ENCODE measurements at places on chromosomes 16 and 17. TPM values are rescaled to one million over a fixed set of nuclear protein-coding genes. Genes with fewer than 3 reads are reported as not detected.

Gene KLHL10
- total RNA-seq: not detected

Gene IRX6
- not detected for total RNA-seq

GRCh38 chr16:59604354-59604753 is 870.2 kb upstream of the GOT2 start:
- no peaks in the 10 kb centered on the region for H3K27me3 ChIP-seq
- no peak for DNase-seq
- no peak overlapping the region for H3K27ac ChIP-seq
- H3K4me3 ChIP-seq: no peak overlapping the region
- H3K36me3 ChIP-seq: no peaks in the 10 kb centered on the region
- H3K4me1 ChIP-seq: no peaks in the 10 kb centered on the region

Gene VASN
- total RNA-seq: 39.0 TPM

- peaks cover 58% of the 10 kb centered on the region for H3K36me3 ChIP-seq
- no peak for DNase-seq
- H3K4me1 ChIP-seq: no peaks in the 10 kb centered on the region
- H3K27me3 ChIP-seq: no peaks in the 10 kb centered on the region
- H3K4me3 ChIP-seq: no peak overlapping the region
- H3K27ac ChIP-seq: peak overlapping the region; percentile 53
Observed at GRCh38 chr16:11734653-11735043, 8.0 kb downstream of the TXNDC11 start.

GRCh38 chr16:24670623-24671454 is 58.6 kb upstream of the TNRC6A start:
- peak overlapping the region; percentile 60 for H3K27ac ChIP-seq
- no peaks in the 10 kb centered on the region for H3K36me3 ChIP-seq
- H3K4me3 ChIP-seq: peak overlapping the region; percentile 4
- H3K4me1 ChIP-seq: no peaks in the 10 kb centered on the region
